ENCODE measurements at places on chromosomes 5 and 9. TPM values are rescaled to one million over a fixed set of nuclear protein-coding genes. Genes with fewer than 3 reads are reported as not detected.

The FOXD4L4 gene
- total RNA-seq = not detected

DNA sequence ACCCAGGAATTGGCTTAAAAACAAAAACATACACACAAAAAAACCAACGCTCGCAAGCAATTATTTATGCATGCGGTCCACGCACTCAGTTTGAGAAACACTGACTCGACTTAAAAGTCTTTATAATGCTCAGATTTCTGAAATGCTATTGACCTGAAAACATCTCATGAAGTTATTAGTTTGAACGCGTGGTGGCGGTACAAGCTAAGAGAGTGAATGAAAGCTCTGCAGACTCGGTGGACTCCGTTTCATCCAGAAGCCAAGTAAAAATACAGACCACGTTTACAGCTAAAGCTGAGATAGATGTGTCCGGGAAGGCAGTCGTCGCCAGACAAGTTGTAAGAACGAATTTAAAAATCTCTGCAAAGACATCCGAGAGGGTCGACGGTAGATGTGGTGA is at the start of gene PCDHB6:
TSS of gene PCDHB6 (plus strand) at position 246 of the 400 bp plus-strand sequence. CDS start 201 bp downstream, outside the sequence.
- DNase-seq = no peak

- DNase-seq = no peak
These were observed 248.1 kb upstream of the MAP3K1 start for GRCh38 chr5:56567278-56567677.

DNA sequence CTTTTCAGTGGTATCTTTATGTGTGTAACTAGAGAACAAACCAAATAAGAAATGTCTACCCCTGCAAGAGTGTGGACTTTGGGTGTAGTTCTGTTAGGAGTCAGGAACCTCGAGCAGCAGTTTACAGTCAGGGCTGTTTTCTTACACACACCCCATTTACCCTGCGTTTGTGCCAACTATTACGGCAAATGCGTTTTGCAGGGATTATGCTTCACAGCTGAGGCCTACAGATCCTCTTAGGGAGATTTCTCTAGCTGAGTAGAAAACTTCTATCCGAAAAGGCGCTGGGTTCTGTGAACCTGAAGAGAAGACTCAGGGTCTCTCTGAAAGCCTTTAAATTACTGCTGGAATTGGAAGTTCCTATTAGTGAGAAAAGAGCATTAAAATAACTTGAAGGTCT is 51.4 kb downstream of the ACER2 start:
- no peak for DNase-seq

DNA sequence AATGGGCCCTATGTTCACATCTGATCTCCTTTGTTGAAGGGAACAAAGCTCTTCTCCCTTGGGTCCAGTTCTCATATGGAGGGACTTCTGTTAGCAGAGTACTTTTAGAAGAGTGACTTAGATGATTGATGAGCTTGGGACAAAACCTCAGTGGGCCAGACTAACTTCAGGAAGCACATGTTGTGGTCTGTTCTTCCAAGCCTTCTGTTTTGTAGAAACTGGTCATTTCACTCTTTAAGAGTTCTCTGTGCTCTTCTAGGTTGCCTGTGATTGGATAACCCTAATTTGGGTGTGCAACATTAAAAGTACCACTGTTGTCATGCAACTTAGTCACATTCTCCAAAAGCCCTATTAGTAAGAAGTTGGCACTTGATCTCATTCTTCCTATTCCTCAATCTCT is 183.5 kb upstream of the ACO1 start:
- no peak for DNase-seq

DNA sequence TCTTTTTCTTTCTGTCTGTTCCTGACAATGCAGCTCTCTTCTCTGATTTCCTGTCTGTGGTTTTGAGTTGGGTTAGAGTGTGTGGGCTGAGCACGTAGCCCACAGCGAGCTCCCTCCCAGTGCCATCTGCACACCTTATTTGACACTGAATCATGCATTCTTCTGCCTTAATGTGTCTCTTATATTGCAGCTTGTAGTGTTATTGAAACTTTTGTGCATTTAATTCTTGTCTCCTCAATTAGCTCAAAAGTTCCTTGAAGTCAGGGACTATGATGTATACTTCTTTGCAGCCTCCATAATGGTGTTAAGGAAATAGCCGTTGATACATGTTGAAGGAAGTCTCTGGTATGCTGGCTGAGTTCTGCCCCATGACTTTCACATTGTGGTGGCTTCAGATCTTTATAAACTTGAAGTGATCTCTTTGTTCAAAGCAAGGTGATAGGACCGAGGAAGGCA is 576.2 kb upstream of the CLINT1 start:
- no peak for DNase-seq

The PCDHGB2 gene
- total RNA-seq = 9.3 TPM

The MAST4 gene
- 29.7 TPM for total RNA-seq

The LURAP1L gene
- 20.2 TPM for total RNA-seq

The PHF24 gene
- total RNA-seq = not detected

- no peak for DNase-seq
These were observed 54.1 kb downstream of the OSMR start for GRCh38 chr5:38899936-38900335.

GRCh38 chr9:130036099-130036498 is 6.9 kb downstream of the FNBP1 start:
- no peak for DNase-seq

The ACSL6 gene
- total RNA-seq = 2.0 TPM

The INSL4 gene
- total RNA-seq = not detected

GRCh38 chr5:178899289-178899688 is 3.6 kb downstream of the ZFP2 start:
- no peak for DNase-seq

The TMEM215 gene
- total RNA-seq = not detected

- DNase-seq = no peak
These were observed 163.8 kb upstream of the PAPPA start for GRCh38 chr9:115989831-115990230.

The GOLM1 gene
- total RNA-seq = 36.6 TPM

DNA sequence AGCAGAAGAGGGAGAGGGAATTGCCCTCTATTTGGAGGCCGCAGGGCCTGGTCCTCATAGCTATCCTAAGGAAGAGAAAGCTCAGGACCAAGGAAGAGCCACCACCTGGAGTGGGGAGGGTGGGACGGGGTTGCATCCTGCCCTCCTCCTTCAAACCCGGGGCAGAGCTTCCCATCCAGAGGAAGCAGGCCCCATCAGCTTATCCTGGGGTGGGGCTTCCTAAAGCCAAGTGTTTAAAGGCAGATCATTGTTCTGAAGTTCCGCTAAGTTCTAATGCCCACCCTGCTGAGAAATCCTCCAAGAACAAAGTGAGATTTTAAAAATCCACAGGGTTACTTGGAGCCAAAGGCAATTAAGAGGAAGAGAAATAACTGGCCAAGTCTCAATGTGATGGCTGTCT is 210.3 kb downstream of the C9orf152 start:
- DNase-seq = no peak

The C9orf153 gene
- total RNA-seq = 1.3 TPM

DNA sequence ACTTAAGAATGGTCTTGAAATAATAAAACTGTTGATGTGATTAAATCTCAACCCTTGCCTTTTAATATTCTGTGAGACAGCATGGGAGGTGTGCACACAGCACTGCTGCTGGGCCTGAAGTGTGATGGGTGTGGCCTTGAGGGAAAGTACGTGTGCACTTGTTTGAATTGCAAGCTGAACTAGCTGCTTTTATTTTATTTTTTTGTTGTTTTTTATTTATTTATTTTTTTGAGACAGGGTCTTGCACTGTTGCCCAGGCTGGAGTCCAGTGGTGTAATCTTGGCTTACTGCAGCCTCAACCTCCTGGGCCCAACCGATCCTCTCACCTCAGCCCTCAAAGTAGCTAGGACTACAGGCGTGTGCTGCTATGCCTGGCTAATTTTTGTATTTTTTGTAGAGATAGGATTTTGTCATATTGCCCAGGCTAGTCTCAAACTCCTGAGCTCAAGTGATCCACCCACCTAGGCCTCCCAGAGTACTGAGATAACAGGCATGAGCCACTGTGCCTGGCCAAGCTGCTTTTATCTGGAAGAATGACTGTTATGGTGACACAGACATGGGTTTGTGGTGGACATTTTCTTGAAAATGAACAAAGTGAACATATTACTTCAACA is 58.9 kb downstream of the GPR107 start:
- DNase-seq = no peak

DNA sequence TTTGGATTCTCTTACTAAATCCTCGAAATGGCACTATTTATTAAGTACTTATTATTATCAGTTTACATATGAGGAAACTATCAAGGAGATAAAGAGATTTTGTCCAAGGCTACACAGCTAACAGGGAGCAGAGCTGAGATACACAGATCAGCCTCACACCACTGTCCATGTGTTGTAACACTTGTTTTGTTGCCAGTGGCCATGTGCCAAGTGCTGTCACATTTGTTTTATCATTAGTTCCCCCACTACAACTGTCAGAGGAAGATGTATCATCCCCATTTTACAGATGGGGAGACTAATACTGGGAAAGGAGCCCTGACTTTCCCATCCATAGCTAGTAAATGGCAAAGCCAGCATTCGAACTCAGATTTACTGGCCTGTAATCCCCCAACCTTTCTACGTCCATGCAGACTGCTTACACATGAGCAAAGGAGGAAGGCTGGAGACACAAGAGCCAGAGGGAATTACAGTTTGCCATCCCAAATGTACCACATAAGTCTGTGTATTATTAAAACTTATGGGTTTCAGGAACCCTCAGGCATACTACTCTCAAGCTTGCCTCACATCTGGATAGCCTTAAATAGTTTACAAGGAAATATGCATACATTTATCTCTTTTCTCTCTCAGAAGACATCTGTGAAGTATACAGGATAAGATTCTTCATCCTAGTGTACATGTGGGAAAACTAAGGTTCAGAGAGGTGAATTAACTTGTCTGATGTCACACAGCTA is 25.1 kb downstream of the PAPPA start:
- no peak for DNase-seq

DNA sequence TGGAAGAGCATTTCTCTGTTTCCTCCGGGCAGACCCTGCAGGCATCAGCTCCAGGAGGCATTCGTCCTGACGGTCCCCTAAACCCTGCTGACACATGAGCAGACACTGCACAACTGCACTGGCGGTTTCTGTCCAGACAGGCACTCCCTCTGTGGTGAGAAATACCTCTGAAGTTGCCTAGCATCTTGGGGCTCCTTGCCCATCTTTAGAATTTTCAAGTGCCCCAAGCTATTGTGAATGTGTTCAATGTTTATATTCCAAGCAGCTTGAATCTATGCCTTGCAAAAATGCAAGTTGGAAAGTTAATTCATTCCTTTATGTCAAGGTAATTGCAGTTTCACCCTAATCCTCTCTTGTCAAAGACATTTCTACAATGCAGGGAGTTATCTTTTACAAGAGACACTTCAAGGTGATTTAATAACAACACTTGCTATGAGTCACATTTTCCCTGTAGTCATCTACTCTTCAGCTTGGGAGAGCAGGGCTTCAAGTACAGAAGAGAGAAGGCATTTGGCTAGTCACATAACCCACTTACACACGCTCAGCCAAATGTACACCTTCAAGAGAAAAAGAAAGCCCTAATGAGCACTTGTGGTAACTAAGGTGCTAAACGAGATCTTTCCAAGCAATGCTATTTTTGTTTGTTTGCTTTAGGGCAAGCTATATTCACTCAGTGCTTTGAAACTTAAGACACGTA is 302.5 kb downstream of the MLLT3 start:
- no peak for DNase-seq

- DNase-seq = no peak
These were observed 117.1 kb downstream of the ICE1 start for GRCh38 chr5:5539590-5539989.

The SPARC gene
- 168 TPM for total RNA-seq

The IFNK gene
- total RNA-seq = not detected

All from body of pancreas (tissue), 4 donors.